ENCODE measurements at places on chromosomes 11 and 22.

- DNase-seq = peak; percentile 98
These were observed 14.3 kb downstream of the LRRC75B start for GRCh38 chr22:24578355-24579257.

- peak; percentile 16 for DNase-seq
These were observed 33.1 kb upstream of the ELF5 start for GRCh38 chr11:34546511-34547209.

- DNase-seq = peak; percentile 74
These were observed 2.5 kb downstream of the DDIAS start for GRCh38 chr11:82903843-82904586.

DNA sequence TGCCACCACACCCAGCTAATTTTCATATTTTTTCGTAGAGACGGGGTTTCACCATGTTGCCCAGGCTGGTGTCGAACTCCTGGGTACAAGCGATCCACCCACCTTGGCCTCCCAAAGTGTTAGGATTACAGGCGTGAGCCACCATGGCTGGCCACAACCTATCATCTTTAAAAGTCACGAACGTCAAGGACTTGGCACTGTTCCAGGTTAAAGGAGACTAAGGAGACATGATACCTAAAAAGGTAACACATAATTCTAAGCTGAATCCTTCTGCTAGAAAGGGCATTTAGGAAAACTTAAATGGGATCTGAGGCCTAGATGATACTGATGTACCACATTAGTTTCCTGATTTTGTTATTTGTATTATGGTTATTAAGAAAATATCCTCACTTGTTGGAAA lies 43.3 kb upstream of the SYT9 start:
- DNase-seq = no peak

DNA sequence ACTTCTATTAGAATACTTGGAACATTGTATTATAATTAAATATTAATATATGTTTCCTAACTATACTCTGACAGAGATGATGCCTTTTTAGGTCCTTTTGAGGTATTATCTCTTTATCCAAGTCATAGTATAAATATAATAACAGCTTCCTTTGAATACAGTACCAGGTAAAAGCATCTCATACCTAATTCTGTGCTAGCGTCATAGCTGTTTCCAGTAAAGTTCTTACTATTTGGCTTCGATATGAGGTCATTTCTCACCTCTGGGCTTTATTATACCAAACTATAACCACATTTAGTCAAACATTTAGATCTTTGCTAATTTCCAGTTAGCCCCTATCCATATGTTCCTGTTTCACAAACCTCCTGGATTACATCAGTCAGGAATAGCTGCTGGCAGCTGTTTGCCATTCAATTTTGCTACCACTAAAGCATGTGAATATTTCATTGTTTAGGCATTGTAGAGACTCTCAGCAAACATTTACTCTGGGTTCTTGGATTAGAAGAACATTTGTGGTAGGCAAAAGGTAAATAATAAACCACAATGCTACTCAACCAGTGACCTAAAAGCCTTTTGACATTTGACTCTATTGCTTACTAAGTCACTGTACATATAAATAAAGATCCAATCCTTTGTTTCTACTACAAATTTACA lies 255.1 kb downstream of the TTC28 start:
- DNase-seq = no peak

DNA sequence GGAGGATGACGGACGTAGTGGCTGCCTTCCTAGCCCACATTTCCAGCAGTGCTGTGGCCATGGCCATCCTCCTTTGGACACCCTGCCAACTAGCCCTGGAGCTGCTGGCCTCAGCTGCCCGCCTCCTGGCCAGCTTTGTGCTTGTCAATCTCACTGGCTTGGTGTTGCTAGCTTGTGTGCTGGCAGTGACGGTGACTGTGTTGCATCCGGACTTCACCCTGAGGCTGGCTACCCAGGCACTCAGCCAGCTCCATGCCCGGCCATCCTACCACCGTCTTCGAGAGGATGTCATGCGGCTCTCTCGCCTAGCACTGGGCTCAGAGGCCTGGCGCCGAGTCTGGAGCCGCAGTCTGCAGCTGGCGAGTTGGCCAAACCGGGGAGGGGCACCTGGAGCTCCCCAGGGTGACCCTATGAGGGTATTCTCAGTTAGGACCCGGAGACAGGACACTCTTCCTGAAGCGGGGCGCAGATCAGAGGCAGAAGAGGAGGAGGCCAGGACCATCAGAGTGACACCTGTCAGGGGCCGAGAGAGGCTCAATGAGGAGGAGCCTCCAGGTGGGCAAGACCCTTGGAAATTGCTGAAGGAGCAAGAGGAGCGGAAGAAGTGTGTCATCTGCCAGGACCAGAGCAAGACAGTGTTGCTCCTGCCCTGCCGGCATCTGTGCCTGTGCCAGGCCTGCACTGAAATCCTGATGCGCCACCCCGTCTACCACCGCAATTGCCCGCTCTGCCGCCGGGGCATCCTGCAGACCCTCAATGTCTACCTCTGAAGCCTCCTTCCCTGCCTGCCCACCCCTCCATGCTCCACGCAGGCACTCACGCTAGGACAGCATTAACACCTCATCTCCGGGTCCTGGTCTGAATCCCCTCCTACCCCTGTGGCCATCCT lies 1.6 kb downstream of the RNF26 start:
- DNase-seq = no peak

DNA sequence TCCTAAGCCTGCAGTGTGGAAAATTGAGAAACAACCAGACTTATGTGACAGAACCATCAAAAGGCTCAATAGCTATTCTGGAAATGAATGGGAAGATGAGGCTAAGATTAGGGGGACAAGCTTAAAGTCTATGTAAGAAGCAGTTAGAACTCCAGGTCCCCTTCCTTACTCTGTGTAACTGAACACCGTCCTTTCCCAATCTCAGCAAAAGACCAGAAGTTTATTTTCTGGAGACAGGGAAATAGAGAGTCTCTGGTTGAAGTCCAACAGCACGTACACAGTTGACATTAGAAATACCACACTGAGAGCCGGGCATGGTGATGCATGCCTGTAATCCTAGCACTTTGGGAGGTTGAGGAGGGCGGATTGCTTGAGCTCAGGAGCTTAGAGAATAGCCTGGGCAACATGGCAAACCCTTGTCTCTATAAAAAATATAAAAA lies 93.9 kb downstream of the CD44 start:
- DNase-seq = no peak

DNA sequence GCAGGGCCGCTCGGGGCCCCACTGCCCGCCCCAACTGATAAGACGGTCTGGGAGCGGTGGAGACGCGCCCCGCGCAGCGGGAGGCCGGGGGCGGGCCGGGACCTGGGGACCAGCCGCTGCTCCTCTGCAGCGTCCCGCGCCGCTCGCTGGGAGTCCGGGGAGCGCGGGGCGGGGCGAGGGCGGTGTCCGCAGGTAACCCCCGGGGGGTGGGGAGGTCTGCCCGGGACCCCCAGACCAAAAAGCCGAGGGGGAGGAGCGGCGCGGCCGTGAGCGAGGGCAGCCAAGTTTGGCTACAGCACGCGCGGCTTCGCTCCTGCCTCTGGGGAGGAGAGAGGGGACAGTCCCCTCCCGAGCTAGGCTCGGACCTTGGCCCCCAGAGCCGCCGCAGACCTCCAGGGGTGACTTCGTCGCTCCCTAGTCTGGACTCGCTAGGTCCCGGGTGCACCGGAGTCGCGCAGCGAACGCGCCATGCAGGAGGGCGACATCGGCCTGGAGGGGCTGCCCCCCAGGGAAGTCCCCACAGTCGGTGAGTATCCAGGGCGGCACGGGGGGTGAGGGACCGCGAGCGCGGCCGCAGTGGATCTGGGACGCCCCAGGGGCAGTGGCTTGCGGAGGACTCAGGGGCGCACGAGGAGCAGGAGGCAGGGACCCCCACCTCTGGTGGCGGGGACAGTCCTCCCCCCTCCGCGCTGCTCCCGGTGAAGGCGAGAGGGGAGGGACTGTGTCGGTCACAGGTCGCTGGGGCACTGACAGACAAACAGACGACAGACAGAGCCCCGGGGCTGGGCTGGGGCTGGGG lies 92.3 kb upstream of the ANO1 start:
- no peak for DNase-seq

- no peak for DNase-seq
These were observed 1.1 kb upstream of the ZC3H12C start for GRCh38 chr11:110092111-110092514.

DNA sequence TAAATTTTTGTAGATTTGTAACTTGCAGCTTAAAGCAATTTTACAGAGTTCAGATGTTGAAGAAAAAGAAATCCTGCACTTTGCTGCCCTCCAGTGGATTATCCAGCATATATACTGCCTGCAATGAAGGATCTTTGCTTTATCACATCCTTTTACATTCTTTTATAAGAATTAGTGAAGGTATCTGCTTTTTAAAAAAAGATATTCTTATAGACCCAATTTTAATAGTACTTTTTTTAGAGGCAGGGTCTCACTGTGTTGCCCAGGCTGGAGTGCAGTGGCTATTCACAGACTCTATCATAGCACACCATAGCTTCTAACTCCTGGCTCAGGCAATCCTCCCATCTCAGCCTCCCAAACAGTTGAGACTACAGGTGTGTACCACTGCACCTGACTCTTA lies 60.7 kb downstream of the TTC17 start:
- peak; percentile 60 for DNase-seq

DNA sequence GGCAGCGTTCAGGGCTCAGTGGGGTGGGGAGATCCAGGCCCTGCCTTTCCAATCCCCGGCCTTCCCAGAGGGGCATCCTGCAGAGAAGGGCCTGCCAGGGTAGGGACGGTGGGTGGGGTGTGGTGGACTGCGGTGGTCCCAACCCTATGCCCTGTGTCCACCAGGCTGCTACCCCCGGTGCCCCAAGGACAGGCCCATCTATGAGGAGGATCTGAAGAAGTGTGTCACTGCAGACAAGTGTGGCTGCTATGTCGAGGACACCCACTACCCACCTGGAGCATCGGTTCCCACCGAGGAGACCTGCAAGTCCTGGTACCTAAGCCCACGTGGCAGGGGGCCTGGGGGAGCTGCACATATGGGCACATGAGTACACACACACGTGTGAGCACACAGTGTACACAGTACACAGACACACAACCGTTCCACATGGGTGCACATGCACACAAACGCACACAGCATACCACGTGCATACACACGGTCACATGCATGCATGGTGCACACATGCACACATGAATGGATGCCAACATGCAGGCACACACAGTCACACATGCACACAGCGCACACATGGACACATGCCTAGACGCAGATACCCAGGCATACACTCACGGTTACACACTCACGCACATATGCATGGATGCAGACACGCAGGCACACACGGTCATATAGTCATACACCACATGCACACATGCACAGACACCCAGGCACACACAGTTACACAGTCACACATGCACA lies 16.1 kb downstream of the MUC2 start:
- no peak for DNase-seq

GRCh38 chr11:44591557-44591956 lies 26.1 kb downstream of the CD82 start:
- DNase-seq = no peak

GRCh38 chr22:22786301-22787115 lies 101.1 kb upstream of the IGLL5 start:
- no peak for DNase-seq

GRCh38 chr11:103633068-103633788 lies 403.2 kb upstream of the DDI1 start:
- DNase-seq = no peak

GRCh38 chr11:2741377-2742131 lies 41.8 kb upstream of the KCNQ1OT1 start:
- peak; percentile 17 for DNase-seq

DNA sequence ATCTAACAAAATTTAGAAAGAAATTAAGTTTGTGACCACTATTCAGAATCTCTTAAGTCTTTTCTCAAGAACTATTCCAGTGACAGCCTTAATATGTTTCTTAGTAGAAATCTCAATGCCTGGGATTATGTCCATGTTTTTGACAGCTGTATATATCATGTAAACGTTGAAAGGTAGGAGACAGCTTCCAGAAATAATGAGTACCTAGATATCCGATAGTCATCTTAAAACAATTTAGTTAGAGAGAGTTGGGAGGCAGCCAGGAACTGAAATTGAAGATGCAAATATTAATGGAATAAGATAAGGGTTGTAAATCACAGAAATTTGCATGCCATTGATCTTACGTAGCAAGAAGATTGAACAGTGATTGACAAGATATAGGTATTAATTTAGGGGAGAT lies 955.2 kb downstream of the JRKL start:
- no peak for DNase-seq

DNA sequence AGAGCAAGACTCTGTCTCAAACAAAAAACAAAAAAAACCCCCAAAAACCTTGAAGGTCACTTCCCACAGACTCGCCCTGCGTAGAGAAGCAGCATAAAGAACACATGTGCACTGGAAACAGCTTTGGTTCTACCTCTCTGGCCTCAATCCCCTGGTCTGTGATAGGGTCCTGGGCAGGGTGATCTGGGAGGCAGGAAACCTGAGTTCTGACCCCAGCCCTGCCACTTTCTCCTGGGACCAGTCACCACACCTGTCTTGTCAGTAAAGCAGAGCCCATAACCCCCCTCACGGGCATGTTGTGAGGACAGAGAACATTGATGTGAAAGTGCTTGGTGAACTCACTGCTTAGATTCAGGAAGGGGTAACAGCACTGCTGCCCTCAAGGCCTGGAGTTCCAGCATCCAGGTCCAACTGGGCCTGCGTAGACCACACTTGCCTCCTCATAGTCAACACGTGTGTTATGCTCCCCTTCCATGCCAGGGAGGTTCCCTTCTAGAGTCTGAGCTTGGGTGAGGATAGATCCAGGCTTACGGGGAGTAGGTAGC lies 11.4 kb downstream of the UCP2 start:
- DNase-seq = no peak

GRCh38 chr22:26835929-26836528 lies 178.6 kb downstream of the MIAT start:
- DNase-seq = peak; percentile 53

- DNase-seq = peak; percentile 51
These were observed 721.7 kb downstream of the DLG2 start for GRCh38 chr11:84905411-84905810.

GRCh38 chr22:48299124-48299523 lies 1528.5 kb downstream of the BRD1 start:
- no peak for DNase-seq

DNA sequence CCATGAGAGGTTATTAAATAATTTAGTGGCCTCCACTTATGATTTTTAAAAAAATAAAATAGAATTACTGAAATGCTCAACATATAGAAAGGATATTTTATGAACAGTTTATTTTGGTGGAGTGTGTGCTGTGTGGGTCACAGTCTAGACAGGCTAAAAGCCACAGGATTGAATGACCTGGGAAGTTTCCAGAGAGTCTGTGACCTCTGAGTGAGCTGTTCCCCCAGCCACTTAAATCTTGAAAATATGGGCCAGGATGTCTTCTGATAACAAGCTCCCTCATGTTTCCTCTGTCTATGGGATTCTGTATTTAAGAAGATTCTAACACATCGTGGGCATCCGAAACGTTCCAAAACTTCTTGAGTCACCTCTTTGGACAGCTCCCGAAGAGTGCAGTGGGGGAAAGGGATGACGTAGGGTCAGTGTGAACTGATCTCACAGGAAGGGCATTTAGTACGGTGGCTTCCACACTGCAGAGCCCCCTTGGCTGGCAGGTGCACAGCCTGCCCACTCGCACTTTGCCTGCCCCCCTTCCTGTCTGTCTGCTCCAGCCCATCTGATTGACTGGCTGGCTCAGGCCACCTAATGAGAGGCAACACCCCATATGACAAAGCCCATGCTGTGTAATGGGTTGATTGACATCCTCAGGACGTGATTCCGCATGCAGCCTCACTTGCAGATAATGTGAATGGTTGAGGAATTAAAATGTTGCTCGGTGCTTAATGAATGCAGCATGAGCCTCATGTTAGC lies 97.4 kb downstream of the NTM start:
- no peak for DNase-seq

GRCh38 chr11:19268909-19269308 lies 28.2 kb upstream of the E2F8 start:
- no peak for DNase-seq

- peak; percentile 60 for DNase-seq
These were observed 32.4 kb upstream of the MSANTD2 start for GRCh38 chr11:124832571-124832970.

Data from epithelial cell of esophagus (primary cell).